ENCODE measurements at places on chromosomes 7 and 10. TPM values are rescaled to one million over a fixed set of nuclear protein-coding genes. Genes with fewer than 3 reads are reported as not detected.

The MYPN gene
- total RNA-seq: 196 TPM

GRCh38 chr7:138164804-138165203 is 88.5 kb downstream of the AKR1D1 start:
- DNase-seq: no peak

DNA sequence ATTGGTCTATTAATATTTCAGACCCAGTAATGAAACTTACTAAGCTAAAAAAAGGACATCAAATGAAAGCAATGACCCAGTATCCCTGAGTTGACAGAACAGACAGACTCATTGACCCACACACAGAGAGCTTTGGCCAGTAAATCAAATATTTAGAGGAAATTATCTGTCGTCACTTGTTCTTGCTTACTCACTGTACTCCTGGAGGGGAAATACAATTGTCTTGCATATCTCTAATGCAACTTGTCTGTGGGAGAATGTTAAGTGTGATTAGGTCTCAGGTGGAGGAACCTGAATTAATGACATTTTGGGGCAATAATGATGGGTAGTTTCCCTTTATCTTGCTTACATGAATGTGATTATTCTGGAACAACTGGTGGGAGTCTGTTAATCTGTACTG is 80.4 kb downstream of the CUBN start:
- no peak for DNase-seq

GRCh38 chr7:27295236-27295635 is 52.6 kb downstream of the EVX1 start:
- no peak for DNase-seq

GRCh38 chr10:89134963-89135362 is 72.2 kb downstream of the CH25H start:
- no peak for DNase-seq

DNA sequence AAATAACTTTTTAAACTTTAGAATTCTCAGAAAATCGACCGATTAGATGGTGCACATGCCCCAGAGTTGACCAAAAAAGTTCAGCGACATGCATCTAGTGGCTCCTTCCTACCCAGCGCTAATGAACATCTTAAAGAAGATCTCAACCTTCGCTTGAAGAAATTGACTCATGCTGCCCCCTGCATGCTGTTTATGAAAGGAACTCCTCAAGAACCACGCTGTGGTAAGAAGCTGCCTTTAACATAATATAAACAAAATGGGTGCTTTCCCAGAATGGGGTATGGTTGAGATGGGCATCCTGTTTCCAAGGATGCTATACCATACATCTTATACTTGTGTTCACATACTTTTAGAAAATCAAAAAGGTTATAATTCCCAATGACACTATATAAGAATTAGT is 24.6 kb downstream of the GLRX3 start:
- no peak for DNase-seq

- no peak for DNase-seq
Observed at GRCh38 chr7:98171449-98171848, 39.8 kb upstream of the BHLHA15 start.

Measured in cardiac septum (tissue), 1 donor.